ENCODE measurements at places on chromosomes 6 and 20.

GRCh38 chr20:16759181-16759563 lies 11.0 kb downstream of the OTOR start:
- DNase-seq = no peak

DNA sequence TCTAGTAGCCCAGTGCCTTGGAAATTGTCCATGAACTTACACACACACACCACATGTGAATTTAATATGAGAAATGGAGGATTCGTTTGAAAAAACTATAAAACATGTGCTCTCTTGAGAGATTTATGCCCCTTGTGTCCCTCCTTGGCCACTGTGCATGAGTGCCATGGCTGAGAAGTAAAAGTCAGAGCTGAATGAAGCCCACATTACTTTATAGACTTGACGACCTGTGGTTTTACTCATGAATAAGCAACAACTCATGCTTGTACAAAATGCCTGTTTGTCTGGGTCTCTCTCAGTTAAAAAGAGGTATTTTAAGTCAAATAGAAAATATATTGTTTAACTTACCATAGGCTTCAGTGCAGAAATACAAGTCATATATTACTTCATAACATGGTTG lies 102.7 kb downstream of the KCNQ5 start:
- no peak for DNase-seq

DNA sequence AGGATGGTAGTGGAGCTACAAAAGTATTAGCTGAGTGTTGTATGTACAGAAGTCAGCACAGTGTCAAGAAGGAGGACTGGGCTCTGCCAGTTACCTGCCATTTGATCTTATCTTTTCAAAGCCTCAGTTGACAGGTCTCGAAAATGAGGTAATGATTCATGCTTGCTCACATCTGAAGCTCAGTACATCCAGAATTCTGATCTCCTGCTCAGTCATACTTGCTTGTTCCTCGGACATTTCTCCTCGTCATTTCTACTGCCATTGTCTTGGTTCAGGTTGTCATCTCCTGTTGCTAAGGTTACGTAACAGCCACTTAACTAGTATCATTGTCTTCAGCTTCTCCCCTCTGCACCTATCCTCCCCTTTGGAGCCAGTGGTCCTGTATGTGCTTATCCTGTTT lies 89.5 kb downstream of the SLX4IP start:
- DNase-seq = no peak

DNA sequence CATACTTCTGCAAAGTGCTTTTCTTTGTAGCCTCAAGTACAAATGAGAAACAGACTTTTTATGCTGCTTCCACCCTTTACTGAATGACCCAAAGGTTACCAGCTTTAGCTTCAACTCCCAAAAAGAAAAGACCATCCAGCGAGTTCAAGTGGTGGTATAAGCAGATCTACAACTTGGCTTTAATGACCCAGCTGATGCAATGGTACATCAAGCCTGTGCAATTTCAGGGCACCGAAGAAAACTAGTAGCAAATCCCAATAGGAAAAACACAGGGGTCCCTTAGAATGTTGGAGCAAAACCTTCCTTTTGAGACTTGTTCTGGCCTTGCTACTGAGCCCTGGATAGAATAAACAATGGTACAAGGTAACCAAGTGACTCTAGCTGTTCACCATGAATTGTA lies 33.8 kb downstream of the STX7 start:
- DNase-seq = no peak

DNA sequence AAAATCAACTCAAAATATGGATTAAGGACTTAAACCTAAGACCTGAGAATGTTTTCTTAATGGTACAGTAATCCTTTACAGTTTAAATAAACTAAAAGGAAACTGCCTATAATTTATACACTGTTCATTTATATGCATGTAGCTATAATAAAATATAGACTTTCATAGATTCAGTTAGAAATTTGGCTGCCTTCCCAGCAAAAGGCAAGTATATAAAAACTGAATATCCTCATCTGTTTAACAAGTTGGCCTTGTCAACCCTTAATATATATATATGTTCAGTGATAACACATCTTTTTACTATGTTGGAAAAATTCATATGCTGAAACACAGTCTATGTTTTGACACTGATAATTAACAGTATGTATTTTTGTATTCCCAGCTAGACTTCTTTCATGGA lies 123.1 kb downstream of the GRIK2 start:
- DNase-seq = no peak

Measured in stimulated activated CD4-positive, alpha-beta T cell treated with anti-CD3 and anti-CD28 coated beads, Interleukin-1b, Interleukin-23, amount 100 ng/mL, for 4 hours (primary cell).